ENCODE measurements at places on chromosomes 2 and 18.

GRCh38 chr18:35507623-35508022 lies 9.9 kb upstream of the INO80C start:
- no peak for DNase-seq

DNA sequence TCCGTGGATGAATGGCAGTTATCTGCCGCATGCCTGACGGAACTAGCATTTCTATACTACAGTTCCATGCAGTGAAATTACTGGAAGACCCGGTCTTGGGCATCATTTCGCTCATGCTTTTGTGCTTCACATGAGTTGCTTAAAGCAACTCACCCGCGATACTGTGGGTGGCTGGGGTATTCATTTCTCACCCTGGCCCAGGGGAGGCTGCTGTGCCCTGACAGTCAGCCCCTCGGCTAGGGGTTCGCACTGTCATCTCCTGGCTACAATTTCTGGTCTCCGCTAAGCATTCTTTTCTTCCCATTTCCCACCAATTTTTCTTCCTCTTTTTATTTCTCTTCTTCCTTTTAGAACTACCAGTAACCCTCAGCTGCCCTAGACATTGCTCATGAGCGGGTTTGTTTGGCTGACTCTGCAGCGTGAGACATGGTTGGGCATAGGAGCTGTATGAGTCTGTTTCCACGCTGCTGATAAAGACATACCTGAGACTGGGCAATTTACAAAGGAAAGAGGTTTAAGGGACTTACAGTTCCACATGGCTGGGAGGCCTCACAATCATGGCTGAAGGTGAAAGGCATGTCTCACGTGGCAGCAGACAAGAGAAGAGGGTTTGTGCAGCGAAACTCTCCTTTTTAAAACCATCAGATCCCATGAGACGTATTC lies 16.5 kb upstream of the CNDP2 start:
- DNase-seq, result no peak

- no peak for DNase-seq
Measured at GRCh38 chr2:178692845-178693244, 114.4 kb downstream of the TTN start.

GRCh38 chr2:29123617-29124349 lies 8.6 kb downstream of the CLIP4 start:
- peak; percentile 22 for DNase-seq

DNA sequence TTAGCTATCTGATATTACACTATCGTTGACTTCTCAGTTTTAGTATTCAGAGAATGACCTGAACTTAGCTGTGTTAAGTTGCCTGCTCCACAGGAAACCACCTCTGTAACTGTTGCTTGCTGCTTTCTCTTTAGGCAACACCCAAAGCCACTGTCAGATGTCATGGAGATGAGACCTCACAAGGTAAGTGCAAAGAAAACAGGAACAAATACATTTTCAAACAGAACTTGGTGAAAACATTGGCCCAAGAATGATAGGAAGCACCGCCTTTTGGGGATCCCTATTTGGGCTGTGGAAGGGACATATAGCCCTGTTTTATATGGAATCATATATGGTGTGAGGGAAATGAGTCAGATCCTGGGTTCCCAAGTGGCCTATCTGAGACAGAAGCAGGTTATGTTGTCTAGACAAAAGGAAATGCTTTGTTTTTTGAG lies 143.4 kb downstream of the UBE2E3 start:
- DNase-seq, result no peak

All from activated naive CD4-positive, alpha-beta T cell treated with anti-CD3 and anti-CD28 coated beads, Interleukin-2, amount 50 U/mL, for 16 hours (primary cell).